Osteocyte (in vitro differentiated cells): ENCODE measurements at places on chromosomes 3 and 15. TPM values are rescaled to one million over a fixed set of nuclear protein-coding genes. Genes with fewer than 3 reads are reported as not detected.

DNA sequence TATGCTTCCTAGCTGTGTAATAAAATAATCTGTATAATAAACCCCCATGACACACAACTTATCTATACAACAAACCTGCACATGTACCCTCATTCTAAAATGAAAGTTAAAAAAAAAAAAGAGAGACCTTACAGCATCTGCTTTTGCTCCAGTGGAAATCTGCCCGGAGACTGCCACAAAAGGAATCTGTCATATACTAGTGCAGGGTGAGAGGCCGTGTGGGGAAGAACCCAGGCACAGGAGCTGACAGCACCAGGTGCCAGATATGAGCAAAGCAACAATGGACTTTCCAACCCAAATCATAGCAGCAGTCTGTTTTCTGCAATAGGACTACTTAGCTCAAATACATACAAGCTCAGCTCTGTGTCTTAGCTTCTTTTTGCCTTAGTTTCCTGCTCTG lies 346.5 kb downstream of the ROBO1 start:
- no peak overlapping the region for H3K4me3 ChIP-seq
- no peaks in the 10 kb centered on the region for H3K36me3 ChIP-seq
- no peaks in the 10 kb centered on the region for H3K27me3 ChIP-seq
- H3K27ac ChIP-seq: no peak overlapping the region
- no peak for DNase-seq

The SLC35G2 gene
- 7.1 and 7.3 TPM in 2 replicates for total RNA-seq

The PPM1M gene
- total RNA-seq: 16.4 and 16.9 TPM in 2 replicates

- no peaks in the 10 kb centered on the region for H3K36me3 ChIP-seq
- H3K27me3 ChIP-seq: peaks cover 5% of the 10 kb centered on the region
- H3K4me1 ChIP-seq: peaks cover 57% of the 10 kb centered on the region
- no peak for DNase-seq
- H3K4me3 ChIP-seq: no peak overlapping the region
- H3K27ac ChIP-seq: no peak overlapping the region
Measured at GRCh38 chr15:70199540-70200410, 102.1 kb upstream of the TLE3 start.

The ARHGEF26 gene
- 5.4 and 5.5 TPM in 2 replicates for total RNA-seq

- H3K27ac ChIP-seq: peak overlapping the region; percentile 50
- H3K4me1 ChIP-seq: peaks cover 44% of the 10 kb centered on the region
- no peaks in the 10 kb centered on the region for H3K36me3 ChIP-seq
- H3K4me3 ChIP-seq: no peak overlapping the region
- H3K27me3 ChIP-seq: no peaks in the 10 kb centered on the region
Measured at GRCh38 chr15:74053517-74053916, 28.8 kb downstream of the GOLGA6A start.
